ENCODE measurements at places on chromosomes 7 and 10. TPM values are rescaled to one million over a fixed set of nuclear protein-coding genes. Genes with fewer than 3 reads are reported as not detected.

Gene ZCCHC24
- total RNA-seq, result 26.3 TPM

Gene MMP21
- total RNA-seq, result not detected

Gene CYP2W1
- not detected for total RNA-seq

Gene PHYHIPL
- total RNA-seq, result under 0.01 TPM

Gene HYAL4
- not detected for total RNA-seq

Gene PNLIPRP3
- total RNA-seq, result not detected

Gene ZNF503
- total RNA-seq, result 10.8 TPM

Gene TECPR1
- 21.4 TPM for total RNA-seq

Gene MYPN
- total RNA-seq, result 0.26 TPM

Gene ARMC3
- total RNA-seq, result not detected

Gene AKR1B15
- not detected for total RNA-seq

Gene NEURL1
- under 0.01 TPM for total RNA-seq

Gene ANKRD30A
- total RNA-seq, result not detected

Gene SLC26A5
- total RNA-seq, result not detected

Gene SPDYE1
- not detected for total RNA-seq

Gene GRB10
- 39.1 TPM for total RNA-seq

Gene INHBA
- total RNA-seq, result 58.7 TPM

Gene NKX2-3
- total RNA-seq, result not detected

Gene CARD11
- 0.13 TPM for total RNA-seq

Gene SP8
- total RNA-seq, result not detected

Gene SPDYE17
- total RNA-seq, result not detected

Gene GAD2
- total RNA-seq, result not detected

Gene EBLN1
- not detected for total RNA-seq

Gene OR9A2
- not detected for total RNA-seq

Gene UBTD1
- total RNA-seq, result 22.5 TPM

Gene MYOF
- 316 TPM for total RNA-seq

Gene CXCL12
- total RNA-seq, result 1,285 TPM

Gene SCART1
- total RNA-seq, result 3.3 TPM

Gene UTF1
- total RNA-seq, result not detected

Gene OPN4
- total RNA-seq, result not detected

Gene VCL
- total RNA-seq, result 198 TPM

Gene OR2A12
- not detected for total RNA-seq

Gene ATP5MK
- 149 TPM for total RNA-seq

Gene GPR15LG
- total RNA-seq, result not detected

Gene GIMAP7
- total RNA-seq, result 1.8 TPM

Gene GOLGA7B
- 0.06 TPM for total RNA-seq

Gene ITIH5
- total RNA-seq, result 0.19 TPM

Gene TRIM50
- not detected for total RNA-seq

Gene DDX21
- 68.3 TPM for total RNA-seq

Gene ABCB4
- total RNA-seq, result 3.9 TPM

Gene HOXA2
- total RNA-seq, result 0.79 TPM

Gene JCAD
- 17.1 TPM for total RNA-seq

Gene NPSR1
- not detected for total RNA-seq
